ENCODE measurements at places on chromosomes 6 and 20.
A peak's percentile ranks its signal among the peaks of the same experiment; 100 is the strongest.

GRCh38 chr6:1190366-1190765 lies 121.5 kb upstream of the FOXQ1 start:
- DNase-seq: peak; percentile 38

DNA sequence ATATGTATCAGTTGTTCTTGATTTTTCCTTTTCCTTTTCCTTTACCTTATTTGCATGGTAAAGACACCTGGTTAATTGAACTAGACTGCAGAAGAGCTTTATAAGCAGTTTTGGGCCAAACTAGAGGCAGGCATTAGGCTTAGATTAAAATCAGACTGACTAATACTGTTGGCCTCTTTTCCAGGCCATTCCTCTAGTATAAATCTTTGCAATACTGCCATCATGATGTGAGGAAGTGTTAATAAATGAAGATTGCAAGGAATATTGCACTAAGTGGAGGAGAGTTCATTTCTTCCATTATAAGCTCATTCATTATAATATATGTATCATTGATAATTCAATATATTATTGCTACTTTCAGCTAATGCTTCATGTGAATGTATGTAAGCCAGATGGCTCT lies 163.8 kb downstream of the MMUT start:
- DNase-seq: peak; percentile 24

- no peak for DNase-seq
These were observed 382.7 kb downstream of the THBS2 start for GRCh38 chr6:168870982-168871381.

GRCh38 chr20:61185841-61186601 lies 66.0 kb upstream of the CDH4 start:
- DNase-seq: peak; percentile 96

DNA sequence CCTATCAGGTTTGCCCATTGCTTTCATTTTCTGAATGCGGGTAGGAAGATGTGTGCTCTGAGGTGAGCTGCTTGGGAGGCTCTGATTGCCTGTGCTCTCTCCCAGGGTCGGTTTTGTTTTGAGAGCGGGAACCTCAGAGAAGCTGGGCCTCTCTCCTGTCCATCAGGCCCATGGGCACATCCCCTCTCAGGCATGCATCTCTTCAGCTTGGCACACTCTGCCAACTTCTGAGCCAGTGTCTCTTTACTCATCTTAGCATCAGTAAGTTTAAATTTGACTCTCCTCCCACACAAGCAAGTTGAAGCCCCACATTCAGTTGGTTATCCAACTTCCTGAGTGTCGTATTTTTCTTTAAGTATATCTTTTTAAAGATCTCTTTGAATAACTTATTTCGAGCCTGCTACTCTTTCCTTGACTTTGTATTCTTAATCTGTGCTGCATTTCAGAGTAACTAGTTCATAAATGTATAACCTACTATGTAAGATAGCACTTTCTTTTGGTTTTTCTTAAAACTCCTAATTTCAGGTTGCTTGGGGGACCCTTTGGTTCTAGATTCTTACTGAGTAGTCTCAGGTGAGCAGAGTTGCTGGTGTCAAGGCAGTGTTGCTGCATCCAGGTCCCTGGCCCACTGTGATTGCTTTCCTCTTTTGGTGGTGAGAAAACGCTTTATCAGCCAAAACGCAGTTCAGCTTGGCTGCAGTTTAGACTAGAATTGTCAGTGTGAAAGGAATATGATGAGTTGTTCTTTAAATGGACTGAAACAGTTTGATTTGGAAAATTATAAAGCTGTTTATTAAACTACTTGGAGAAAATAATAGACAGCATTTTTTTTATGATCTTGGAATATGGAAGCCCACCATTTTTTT lies 54.8 kb downstream of the SNX9 start:
- DNase-seq: no peak

DNA sequence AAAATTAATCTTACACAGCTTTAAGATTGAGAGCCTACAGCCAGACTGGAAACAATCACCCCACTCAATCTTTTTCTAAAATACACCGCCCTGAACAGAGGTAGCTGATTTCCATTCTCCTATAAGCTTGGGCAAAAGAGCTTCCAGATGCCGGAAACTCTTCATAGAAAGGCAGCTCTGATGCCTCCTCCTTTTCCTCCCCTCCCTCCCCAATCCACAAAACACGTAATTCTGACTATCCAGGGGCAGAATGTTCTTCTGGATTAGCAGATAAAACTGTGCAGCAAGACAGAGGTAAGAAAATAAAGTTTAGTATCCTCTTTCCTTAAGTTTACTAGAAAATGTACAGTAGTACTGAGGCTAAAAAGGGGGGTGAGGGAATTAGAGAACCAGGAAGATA lies 15.8 kb downstream of the ADNP start:
- peak; percentile 58 for DNase-seq

- no peak for DNase-seq
These were observed 741 bp downstream of the KCNK16 start for GRCh38 chr6:39321761-39322160.

- peak; percentile 9 for DNase-seq
These were observed 44.5 kb upstream of the STMND1 start for GRCh38 chr6:17057322-17057721.
